Stomach (tissue), 19 donors: ENCODE measurements at places on chromosomes 3 and 15.

DNA sequence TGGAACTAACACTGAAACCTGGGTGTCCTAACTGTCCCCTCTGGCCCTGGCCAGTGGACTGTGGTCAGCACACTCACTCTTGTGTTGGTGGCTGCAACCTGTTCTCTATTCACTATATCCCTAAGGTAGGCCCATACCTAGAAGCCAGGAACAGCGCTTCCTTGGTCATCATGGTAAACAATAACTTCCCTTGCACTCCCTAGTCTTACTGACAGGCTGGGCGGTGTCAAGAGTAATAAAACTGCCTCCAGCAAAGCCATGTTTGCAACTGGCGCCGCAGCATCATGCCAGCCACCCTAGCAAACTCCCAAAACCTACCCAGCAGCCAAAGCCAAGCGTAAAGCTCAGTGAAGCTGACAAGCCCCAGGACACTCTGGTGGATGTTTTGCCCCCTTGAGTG, 63.1 kb upstream of the TSEN2 start:
- no peak for DNase-seq

DNA sequence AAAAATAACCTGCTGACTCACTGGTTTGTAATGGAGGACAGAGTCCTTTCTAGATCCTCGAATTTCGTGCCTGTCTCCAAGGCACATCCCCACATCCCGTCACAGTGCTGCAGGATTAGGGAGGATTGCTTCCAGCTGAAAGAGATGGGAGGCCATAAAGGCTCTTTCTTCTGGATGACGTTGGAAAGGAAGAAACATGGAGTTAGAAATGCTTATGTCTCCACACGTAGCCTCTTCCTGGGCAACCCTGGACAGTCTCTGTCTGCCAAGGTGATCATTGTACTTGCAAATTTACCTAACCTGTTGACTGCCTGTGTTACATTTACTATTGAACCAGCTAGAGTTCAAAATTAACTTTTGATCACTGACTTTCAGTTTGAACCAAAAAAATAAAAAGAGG, 27.6 kb upstream of the VILL start:
- no peak for DNase-seq

DNA sequence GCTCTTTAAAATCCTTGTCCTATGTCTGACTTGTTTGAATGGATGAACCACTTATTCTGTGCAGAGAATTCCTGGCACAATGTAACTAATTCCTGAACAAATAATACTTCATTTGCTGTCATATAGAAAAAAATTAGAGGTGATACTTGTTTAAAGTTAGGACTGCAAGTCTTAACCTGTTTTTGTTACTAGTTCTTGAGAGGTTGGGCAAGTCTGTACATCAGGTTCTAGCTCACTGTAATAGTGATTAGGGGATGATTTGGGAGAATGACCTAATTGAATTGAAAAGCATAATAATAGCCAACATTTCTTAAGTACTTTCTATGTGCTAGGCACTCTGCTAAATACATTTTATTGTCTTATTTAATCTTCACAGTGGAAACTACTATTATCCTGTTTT, 49.3 kb downstream of the GMPS start:
- DNase-seq: no peak

DNA sequence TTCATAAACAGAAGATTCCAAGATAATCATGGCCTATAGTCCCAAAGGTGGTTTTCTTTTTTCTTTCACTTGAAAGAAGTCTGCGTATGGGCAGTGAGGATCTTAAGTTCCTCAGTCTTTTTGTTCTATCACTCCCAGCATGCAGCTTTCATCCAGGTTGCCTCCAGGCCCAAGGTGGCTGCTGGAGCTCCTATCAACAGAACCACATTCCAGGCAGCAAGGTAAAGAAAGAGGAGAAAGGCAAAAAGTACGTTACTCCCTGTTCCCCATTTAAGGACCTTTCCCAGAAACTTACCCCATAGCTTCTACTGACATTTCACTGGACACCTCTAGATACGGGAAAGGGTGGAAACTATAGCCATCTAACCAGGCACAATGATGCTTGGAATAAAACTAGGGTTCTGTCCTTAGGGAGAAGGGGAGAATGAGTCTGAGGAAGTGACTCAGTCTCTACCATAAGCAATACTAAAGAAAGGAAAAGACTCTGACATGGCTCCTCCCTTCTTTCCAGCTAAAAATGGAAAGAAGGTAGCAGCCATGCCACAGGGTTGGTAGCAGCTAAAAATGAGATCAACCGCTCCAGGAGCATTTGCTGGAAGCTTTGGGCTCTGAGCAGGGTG, 313.9 kb upstream of the NR2E3 start:
- DNase-seq: no peak
